Stimulated activated CD4-positive, alpha-beta T cell treated with anti-CD3 and anti-CD28 coated beads, TNF-alpha, amount 100 ng/mL, for 48 hours (primary cell): ENCODE measurements at places on chromosomes 11 and 22.
A peak's percentile ranks its signal among the peaks of the same experiment; 100 is the strongest.

DNA sequence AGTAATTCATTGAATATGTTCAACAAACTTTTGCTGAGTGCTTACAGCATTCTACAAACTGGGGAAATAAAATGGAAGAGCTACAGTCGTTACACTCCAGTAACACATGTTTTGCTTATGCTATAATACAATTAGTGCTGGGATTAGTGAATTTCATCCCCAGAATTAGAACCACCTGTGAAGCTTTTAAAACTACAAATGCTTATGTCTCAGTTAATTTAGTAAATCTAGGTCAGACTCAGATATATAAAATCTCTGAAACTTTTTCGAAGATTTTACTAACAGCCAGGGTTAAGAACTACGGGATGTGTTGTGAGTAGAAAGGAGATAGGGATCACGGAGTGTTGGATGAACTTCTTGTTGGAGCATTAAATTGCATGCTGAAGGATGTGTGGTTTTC is 33.7 kb upstream of the EED start:
- DNase-seq: no peak

DNA sequence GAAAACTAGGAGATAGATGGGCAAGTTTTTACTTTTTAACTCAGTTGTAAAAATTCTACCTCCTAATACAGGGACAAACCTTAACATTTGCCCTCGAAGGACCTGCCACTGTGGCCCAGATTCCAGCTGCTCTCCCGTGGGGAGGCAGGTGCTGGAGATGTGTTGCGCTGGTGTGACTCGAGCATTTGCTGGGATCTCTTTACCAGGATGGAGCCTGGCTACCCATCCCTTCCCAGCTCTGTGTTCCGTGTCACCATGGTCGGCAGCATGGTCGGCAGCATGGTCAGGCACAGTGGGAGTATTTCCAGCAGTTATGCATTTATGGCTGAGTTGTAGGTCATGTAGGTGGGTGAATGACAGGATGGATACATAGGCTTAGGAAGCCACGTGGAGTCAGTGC is 41.1 kb downstream of the OTOG start:
- DNase-seq: no peak

- DNase-seq: no peak
Observed at GRCh38 chr22:40485813-40486667, 115.6 kb downstream of the SGSM3 start.

- no peak for DNase-seq
Observed at GRCh38 chr22:44037519-44038375, 13.6 kb downstream of the PARVB start.

GRCh38 chr11:91129596-91129995 is 906.7 kb upstream of the CHORDC1 start:
- no peak for DNase-seq

- DNase-seq: no peak
Observed at GRCh38 chr22:44780876-44781449, 28.6 kb downstream of the ARHGAP8 start.

DNA sequence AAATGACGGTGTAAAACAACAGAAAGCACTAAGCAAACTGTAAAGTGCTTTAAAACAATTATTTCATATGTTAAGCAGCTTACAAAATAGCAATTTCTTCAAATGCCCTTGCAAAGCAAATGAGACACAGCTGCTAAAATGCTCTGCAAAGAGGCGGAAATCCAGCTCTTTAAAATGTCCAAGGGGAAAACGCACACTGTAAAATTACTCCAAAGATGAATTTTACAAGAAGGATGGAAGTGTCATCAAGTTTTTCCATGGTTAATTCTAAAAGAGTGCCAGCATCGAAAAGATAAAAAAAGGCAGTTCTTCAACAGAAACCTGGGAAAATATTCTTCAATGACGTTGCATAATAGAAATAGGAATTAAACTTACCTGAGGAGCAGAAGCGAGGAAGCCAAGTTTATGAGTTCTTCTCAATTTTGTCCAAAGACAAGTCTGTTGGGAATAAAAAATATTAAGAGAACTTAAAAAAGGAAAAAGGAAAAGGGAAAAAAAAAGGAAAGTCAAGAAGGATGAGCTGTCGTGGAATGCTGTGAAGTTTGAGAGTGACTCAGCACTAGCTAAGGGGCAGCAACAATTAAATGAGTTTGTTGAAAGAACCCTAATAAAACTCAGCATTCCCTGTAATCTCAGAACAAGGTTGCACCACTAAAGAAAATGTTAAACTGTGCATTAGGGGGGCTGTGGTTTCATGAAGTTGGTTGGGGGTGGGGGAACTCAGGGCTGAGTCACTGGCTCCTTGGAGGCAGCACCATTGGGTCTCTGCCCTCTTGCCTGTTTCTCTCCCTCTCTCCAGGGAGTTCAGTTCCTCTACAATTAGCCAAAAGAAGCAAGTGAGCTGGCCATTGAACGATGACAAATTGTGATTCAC is 64.2 kb upstream of the BLID start:
- no peak for DNase-seq

DNA sequence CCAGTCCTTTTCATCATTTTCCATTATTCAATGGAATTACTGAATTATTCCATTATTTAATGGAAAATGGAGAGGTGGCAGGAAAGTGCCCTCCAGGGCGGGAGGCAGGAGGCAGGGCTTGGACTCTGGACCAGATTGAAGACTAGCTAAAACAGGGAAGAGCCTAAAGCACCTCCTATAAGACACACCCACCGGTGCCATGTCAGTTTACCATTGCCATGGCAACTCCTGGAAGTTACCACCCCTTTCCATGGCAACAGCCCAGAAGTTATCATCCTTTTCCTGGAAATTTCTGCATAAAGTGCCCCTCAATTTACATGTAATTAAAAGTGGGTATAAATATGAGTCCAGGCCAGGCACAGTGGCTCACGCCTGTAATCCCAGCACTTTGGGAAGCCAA is 443.7 kb downstream of the TBC1D22A start:
- no peak for DNase-seq

GRCh38 chr11:12890476-12890875 is 118.6 kb upstream of the RASSF10 start:
- no peak for DNase-seq

DNA sequence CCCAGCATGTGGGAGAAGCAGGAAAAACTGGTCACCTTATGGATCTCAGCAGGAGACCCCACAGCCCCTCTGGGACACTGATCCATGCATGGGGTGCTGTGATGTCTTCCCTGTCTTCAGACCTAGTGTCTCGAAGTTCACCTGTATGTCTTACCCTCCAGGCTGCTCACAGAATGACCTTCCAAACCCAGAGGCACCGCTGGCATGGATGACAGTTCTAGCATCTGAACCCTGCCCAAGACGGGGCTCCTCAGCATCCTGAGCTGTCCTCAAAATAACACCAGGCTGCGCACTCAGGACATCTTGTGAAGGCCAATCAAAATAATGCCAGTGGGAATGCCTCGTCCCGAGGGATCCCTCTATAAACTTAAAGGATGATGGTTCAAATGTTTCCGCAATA is 824.9 kb downstream of the TBC1D22A start:
- DNase-seq: no peak

DNA sequence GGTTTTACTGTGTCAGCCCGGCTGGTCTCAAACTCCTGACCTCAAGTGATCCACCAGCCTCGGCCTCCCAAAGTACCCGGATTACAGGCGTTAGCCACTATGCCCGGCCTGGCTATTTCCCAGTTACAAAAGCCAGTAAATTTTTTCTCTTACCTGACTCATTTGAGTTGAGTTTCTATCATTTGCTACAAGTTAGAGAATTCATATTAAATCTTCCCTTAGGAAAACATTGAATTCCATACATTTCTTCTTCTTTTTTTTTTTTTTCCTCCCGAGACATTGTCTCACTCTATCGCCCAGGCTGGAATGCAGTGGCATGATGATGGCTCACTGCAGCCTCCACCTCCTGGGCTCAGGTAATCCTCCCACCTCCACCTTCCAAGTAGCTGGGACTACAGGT is 26.0 kb downstream of the CHEK2 start:
- DNase-seq: no peak

GRCh38 chr22:32517488-32517887 is 42.9 kb downstream of the FBXO7 start:
- DNase-seq: no peak

DNA sequence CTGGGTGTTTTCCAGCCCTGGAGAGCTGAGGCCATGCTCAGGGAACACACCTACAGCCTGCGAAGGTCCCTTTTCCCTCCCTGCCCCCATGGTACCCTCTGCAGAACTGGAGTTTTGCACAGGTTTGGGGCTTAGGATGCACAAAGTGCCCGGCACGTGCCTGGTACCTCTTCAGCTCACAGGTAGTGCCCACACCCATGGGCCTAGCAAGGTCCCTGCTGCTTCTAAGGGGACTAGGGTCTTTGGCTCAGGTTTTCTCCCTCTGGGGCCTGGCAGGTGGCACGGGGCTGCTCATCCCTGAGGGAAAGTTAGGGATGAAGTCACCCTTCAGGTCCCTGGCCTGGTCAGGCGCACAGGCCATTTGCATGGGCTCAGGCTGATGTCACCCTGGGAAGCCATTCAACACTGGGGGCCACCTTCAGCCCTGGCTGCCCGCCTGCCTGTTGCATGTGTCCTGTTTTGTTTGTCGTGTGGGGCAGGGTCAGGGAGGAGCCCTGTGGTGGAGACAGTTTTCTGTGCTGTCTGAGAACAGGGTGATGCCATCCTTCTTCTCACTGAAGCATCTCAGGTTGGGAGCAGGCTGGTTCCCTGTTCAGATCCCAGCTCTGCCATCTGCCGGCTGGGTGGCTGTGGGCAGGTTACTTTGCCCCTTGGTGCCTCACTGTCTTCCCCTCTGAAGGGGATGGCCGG is 68.3 kb upstream of the CRYBB3 start:
- no peak for DNase-seq

DNA sequence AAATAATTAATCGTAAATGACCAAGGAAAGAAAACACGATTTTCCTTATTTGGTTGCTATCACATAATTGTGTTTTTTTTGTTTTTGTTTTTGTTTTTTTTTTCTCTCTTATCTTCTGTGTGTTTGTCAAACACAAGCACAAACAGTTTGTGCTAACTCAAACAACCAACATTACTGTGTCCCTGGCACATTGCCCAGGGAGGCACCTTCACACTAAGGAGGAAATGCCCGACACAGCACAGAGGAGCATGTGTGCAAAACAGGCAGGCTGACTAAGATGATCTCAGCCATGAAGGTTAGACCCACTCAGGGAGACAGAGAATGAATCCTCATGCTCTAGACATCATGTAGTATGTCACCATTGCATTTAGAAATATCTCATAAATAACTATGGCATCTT is 130.1 kb downstream of the SOX6 start:
- DNase-seq: no peak

GRCh38 chr22:23012081-23012622 is 58.2 kb upstream of the GNAZ start:
- DNase-seq: peak; percentile 43

DNA sequence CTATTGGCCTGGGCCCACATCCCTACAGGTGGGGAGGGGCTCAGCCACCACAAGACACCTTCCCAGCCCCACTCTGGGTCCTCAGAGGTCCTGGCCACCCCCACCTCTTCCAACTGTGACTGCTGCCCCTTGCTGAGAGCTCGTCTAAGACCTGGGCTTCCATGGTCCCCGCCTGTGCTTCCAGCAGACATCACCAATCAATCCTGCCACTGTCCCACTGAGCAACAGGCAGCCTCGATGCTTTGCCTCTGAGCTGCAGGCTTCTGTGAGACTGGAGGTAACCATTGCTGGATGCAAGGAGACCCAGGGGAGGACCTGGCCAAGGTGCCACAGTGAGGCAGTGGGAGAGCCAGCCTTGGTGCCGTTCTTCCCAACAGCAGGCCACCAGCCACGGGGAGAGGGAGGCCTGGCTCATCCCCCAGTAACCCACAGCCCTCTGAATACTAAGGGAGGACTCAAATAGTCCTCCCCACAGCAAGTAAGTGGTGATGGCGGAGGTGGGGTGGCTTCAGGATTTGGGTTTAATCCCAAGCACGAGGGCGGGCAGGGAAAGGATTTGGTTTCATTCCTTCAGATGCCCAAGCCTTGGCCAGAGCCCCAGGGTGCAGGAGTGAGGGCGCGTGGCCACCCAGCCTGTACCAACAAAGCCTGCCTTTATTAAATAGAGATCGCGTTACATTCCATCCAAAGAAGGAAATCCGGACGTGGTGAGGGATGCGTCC is 5.5 kb upstream of the FADS3 start:
- no peak for DNase-seq

- no peak for DNase-seq
Observed at GRCh38 chr11:36741515-36741914, 143.5 kb upstream of the RAG2 start.

GRCh38 chr11:78417888-78418583 is 416 bp upstream of the GAB2 start:
- peak; percentile 30 for DNase-seq

DNA sequence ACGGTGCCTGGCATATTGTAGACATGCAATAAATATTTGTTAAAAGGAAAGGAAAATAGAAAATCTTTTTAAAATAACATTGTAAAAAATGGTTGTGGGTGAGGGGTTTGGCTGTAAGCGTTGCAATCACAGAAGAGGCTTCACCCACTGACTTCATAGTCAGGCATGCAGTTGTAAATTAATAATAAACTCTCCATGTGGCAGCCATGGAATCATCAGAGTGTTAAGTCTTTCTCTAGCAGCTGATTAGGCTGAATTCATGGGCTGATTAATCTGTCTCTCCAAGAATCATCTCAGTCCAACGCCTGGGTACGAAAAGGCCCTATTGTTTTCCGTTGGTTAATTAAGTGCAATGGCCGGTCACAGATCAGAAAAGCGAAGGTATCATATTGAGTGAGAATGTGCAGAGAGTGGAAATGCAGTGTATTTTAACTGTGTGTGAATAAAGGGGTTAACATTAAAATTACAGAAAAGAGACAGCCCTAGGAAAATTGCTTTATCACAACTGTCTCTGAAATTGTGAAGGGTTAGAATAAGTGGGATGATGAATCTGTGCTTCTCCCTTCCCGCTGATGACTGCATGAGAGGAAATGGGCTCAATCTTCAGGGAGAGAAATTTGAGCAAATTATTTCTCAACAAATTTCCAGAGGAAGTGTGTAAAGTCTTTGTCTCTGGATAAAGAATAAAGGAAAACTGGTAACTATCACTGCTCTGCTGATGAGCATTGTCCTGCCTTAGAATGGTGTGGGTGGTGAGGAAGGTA is 269.0 kb downstream of the FAM76B start:
- DNase-seq: no peak

DNA sequence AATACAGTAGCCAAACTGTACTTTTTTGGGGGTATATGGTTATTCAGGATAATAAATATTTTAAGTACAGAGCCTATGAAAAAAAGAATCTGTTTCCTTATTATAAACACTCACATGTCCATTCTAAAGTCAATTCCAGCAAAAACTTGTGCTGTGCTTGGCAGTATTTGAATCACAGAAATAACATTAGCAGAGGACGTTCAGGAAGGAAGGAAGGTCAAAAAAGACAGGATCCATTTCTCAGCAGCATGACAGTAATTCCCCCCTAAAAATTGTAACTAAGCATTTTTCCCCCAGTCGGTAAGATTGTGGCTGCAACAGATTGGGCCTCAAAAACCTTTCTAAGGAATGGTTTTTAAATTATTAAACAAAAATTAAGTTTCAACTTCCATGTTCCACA is 124.8 kb downstream of the ATG16L2 start:
- DNase-seq: no peak

- no peak for DNase-seq
Observed at GRCh38 chr11:82092904-82093303, 640.8 kb downstream of the FAM181B start.

- DNase-seq: no peak
Observed at GRCh38 chr11:29756871-29757270, 260.0 kb downstream of the KCNA4 start.

- no peak for DNase-seq
Observed at GRCh38 chr22:21832291-21833290, 34.9 kb downstream of the MAPK1 start.

GRCh38 chr11:119371778-119372182 is 9.7 kb downstream of the USP2 start:
- no peak for DNase-seq

- DNase-seq: peak; percentile 1
Observed at GRCh38 chr22:39773976-39774539, 119.5 kb downstream of the ENTHD1 start.
